ENCODE measurements at places on chromosomes 6 and 20. TPM values are rescaled to one million over a fixed set of nuclear protein-coding genes. Genes with fewer than 3 reads are reported as not detected.

PRL gene
- not detected for total RNA-seq

COX4I2 gene
- not detected for total RNA-seq

RIMS4 gene
- under 0.01 TPM for total RNA-seq

GCNT2 gene
- 2.1 TPM for total RNA-seq

IYD gene
- not detected for total RNA-seq

TAP1 gene
- 107 TPM for total RNA-seq

MRPL14 gene
- total RNA-seq = 60.6 TPM

Data from fibroblast of lung (primary cell).